ENCODE measurements at places on chromosomes 7 and 10. TPM values are rescaled to one million over a fixed set of nuclear protein-coding genes. Genes with fewer than 3 reads are reported as not detected.

PHKG1 gene
- total RNA-seq = 4.4 TPM

TMEM196 gene
- total RNA-seq = 12.8 TPM

ARHGAP21 gene
- total RNA-seq = 556 TPM

EZH2 gene
- 43.5 TPM for total RNA-seq

ITGA8 gene
- 2.8 TPM for total RNA-seq

BRI3 gene
- total RNA-seq = 16.0 TPM

TMEM236 gene
- not detected for total RNA-seq

PLCE1 gene
- 18.2 TPM for total RNA-seq

ATP6V0A4 gene
- 0.94 TPM for total RNA-seq

TLX1 gene
- total RNA-seq = not detected

ZNF735 gene
- not detected for total RNA-seq

CC2D2B gene
- 2.2 TPM for total RNA-seq

TEX36 gene
- not detected for total RNA-seq

PVRIG gene
- total RNA-seq = not detected

TRIM73 gene
- total RNA-seq = 11.0 TPM

Measured in parietal lobe (tissue), 2 donors.